ENCODE measurements at places on chromosomes 13 and 19. TPM values are rescaled to one million over a fixed set of nuclear protein-coding genes. Genes with fewer than 3 reads are reported as not detected.

CDC42EP5 gene
- 20.2 TPM for polyA plus RNA-seq

MYO16 gene
- 0.42 TPM for polyA plus RNA-seq

ADAMTS10 gene
- polyA plus RNA-seq: 29.9 TPM

ZNF418 gene
- 18.7 TPM for polyA plus RNA-seq

Measured in right renal cortex interstitium (tissue), 3 donors.